Activated effector memory CD4-positive, alpha-beta T cell treated with Interleukin-2 at 50 U/mL for 16 hours (primary cell): ENCODE measurements at places on chromosomes 1 and 21.

DNA sequence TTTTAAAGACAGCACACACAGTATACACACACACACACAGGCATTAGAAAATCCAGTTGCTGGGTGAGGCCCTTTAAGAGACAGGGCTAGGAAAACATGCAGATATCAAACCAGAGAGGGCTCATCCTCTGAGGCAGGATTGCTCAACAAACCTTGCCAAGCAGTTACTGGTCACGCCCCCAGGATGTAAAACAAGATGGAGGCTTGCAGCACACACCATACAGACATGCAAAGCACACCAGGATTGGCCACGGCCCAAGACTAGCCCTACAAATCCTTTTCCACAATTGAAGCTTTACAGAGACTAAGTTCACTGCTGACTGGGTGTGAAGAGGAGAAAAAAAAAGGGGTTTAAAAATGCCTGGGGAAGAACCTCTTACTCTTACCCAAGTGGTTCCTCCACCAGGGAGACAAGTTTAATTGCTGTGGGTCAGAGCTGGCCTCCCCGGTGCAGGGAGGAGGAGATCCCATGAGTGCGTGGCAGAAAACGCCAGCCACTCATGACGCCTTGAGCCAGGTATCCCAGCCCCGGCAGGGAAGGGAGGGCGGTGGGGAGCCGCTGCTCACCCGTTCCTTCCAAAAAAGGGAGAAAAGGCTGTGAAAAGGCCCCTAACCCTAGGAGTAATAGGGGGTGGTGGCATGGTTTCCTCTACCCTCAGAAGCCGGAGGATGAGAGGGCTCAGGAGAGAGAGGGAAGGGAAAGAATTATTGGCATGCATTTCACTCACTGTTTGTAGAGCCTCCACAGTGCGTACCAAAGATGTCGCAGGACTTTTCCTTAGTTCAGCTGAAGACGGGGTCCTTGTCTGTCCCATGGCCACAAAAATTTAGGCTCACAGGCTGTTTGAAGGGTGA is 594.6 kb upstream of the ZP4 start:
- DNase-seq = no peak

- DNase-seq = no peak
These were observed 32.7 kb downstream of the ALG14 start for GRCh38 chr1:95040032-95040525.

DNA sequence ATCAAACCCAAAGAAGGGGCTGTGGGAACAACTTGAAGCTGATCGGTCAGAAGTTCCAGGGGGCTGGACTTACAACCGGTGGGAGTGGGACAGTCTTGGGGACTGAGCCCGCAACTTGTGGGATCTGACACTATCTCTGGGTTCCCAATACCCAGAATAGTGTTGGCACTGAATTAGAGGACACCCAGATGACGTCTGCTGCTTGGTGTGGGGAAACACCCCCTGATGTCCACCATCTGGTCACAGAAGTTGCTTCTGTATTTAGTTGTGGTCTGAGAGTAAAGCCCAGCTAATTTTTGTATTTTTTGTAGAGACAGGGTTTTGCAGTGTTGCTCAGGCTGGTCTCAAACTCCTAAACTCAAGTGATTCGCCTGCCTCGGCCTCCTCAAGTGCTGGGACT is 28.8 kb downstream of the SERBP1 start:
- DNase-seq = no peak

GRCh38 chr1:236214761-236215160 is 67.0 kb downstream of the ERO1B start:
- no peak for DNase-seq

GRCh38 chr1:217029281-217030157 is 306.3 kb upstream of the ESRRG start:
- DNase-seq = no peak

GRCh38 chr1:6591222-6591621 is 11.4 kb downstream of the ZBTB48 start:
- no peak for DNase-seq

- DNase-seq = peak; percentile 4
These were observed 27.7 kb upstream of the PTGFRN start for GRCh38 chr1:116881879-116882520.

DNA sequence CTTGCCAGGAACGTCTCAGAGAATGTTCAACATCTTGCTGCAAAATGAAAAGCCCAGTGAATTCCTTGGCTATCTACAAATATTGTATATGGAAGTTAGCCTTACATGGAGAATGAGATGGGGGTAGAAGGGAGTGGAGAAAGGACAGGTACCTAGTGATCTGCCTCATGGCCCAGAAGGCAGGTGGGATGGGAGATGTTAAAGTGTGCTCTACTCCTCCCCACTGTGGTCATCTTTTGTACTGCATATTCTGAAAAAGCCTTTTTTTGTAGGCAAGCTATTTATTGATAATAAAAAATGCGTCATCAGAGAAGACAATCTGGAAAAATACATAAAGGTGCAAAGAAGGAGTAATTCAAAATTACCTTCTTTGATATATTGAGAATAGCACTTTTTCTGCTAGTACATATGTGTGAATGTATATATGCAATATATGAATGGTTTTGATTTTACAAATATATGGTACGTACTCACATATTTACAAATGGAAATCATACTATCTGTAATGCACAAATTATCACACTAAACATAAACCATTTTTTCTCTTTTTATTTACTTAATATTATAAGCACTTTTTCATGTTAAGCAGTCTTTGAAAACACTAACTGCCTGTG is 19.1 kb upstream of the SLC5A9 start:
- DNase-seq = no peak

- DNase-seq = no peak
These were observed 84.9 kb downstream of the KIF14 start for GRCh38 chr1:200535605-200536004.

DNA sequence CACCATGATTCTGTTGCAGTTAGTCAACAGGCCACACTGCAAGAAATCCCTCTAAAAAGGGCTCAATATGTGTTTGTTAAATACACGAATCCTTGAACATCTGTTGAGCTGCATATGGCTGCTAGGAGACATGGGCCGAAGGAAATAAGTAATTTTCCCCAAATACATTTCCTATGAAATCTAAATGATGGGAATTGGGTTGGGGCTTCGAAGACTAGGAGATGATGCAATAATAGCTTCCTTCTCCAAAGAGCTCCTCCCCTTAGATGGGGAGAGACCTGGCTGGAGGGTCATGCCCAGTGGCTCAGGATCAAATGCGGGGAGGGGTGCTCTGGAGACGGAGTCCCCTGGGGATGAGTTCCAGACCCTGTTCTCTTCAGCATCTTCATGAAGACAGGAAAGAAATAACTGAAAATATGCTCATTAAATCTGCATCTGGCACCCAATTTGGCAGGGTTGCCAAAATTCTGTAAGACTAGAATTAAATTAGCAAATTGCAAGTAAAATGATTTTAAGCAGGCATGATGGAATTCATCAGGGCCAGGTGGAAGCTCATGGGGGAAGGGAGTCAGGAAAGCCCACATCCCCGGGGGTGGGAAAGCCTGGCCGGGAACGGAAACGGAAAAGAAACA is 165.0 kb upstream of the EDN2 start:
- no peak for DNase-seq

DNA sequence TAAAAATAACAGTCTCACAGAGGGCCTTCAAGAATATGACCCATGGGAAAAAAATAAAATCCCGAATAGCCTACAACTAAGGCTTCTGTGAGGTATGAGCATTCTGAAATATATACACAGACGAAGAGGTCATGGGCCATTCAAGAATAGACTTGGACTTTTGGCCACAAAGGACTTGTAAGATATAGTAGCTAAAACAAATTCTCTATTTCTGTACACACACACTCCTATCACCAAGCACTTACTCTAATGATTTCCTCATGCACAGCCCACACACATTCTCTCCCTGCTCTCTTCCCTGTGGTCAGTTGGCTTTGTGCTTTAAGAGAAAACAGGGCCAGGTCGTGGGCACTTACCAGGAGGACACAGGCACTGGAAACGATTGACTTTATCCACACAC is 69.7 kb upstream of the ADAM30 start:
- DNase-seq = no peak

DNA sequence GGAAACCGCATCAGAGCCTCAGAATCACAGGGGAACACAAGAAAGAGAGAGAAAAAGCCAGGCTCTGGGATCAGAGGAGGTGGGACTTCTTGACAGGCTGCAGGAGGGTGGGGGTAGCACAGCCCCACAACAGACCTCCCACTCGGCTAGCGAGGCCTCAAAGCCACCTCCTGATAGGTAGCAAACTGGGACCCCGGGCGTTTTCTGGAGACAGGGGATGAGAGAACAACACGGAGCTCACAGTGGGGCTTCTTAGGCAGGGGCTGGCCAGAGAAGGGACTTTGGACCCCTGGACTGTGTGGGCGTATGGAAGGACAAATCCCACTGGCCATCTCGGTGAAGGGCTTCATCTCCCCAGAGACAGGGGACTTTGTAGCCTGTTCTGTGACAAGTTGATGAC is 116.3 kb downstream of the AJAP1 start:
- no peak for DNase-seq

- no peak for DNase-seq
These were observed 62.3 kb downstream of the PTGS2 start for GRCh38 chr1:186617926-186618325.

GRCh38 chr1:230188826-230189225 is 121.8 kb downstream of the GALNT2 start:
- no peak for DNase-seq

DNA sequence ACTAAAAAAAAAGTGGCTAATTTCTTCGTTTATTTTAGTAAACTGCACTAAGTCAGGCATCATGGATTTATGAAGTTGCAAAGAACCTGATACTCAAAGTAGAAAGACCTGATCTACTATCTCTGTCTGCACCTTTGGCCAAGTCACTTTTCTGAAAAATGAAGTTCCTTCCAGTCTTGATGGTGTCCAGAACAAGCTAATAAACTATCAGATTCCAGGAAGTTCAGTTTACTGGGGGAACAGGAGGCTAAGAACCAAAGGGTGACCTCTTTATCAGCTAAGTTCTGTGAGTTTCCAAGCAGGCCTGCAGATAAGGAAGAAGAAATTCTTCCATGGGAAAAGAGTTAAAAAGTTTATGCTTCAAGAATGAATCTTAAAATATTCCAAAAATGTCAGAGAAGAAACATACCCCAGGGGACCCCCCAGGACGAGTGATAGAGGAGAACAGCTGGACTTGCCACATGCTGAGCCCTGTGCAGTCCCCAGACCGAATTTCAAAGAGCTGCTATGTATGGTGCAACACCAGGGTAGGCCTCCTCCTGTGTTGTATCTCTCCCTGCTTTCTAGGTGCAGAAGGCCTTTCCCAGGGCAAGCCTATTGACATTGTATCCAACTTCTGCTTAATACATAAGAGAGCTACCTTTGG is 72.8 kb upstream of the FGGY start:
- no peak for DNase-seq

DNA sequence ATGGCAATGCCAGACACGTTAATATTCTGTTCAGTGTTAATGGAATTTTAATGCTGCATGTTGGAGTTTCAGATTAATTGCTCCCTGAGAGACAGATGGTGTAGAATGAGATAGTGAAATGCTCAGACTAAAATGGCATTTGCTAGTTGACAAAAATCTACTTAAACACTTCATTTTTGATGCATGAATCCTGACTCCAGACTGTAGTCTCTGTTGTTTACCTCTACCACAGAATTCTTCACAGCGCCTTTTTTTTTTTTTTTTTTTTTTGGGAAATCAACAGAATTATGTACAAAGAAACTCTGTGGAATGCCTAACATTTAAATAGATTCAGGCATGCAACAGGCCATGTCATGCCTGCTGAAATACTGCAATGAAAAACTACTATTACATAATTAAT is 111.3 kb downstream of the PLPPR5 start:
- no peak for DNase-seq

DNA sequence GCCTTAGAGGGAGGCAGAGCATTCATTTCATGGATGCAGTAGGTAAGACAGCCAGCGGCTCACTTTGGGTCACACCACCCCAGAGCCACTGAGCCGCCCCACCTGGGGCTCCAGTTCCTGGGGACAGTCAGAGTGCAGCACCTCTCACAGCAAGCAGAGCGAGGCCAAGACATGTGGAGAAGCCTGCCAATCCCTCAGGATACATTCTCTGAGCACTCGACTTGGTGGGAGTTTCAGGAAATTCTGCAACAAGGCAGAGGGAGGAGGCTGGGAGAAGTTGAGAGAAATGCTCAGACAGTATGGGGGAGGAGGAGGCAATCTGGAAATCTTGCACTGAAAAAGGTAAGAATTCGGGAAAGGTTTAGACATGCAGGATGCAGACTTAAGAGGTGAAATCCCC is 60.8 kb upstream of the WLS start:
- no peak for DNase-seq

DNA sequence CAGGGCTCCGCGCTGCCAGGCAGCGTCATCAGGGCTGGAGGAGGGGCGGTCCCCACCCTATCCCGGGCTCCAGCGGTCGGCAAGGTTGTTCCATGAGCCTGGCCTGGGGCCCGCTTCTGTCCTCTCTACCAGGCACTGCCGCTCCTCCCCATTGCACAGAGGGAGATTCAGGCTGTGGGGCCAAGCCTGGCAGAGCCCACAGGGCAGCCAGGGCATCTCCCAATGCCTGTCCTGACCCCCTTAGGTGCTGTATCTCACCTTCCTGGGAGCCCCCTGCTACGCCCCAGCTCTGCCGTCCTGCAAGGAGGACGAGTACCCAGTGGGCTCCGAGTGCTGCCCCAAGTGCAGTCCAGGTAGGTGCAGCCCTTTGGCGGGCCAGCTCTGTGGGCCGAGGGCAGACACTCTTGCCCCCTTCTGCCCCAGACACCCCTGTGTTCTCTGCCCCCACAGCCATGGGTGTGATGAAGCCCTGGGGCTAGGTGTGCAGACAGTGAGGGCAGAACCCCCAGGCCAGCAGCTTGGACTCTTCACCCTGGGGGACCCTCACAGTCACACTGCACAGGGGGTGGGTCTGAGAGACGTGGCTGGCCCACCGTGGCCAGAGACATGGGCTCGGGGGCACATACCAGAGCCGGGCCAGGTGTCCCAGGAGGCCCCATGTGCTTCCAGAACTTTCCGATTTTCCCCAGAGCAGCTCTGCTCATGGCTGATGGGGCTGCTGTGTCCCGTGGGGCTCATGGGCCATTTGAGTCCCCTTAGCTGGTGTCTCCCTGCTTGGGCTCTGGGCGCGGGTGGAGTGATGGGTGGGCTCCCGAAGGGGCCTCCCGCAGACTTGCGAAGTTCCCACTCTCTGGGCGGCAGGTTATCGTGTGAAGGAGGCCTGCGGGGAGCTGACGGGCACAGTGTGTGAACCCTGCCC is 1.6 kb downstream of the TNFRSF14 start:
- DNase-seq = no peak

DNA sequence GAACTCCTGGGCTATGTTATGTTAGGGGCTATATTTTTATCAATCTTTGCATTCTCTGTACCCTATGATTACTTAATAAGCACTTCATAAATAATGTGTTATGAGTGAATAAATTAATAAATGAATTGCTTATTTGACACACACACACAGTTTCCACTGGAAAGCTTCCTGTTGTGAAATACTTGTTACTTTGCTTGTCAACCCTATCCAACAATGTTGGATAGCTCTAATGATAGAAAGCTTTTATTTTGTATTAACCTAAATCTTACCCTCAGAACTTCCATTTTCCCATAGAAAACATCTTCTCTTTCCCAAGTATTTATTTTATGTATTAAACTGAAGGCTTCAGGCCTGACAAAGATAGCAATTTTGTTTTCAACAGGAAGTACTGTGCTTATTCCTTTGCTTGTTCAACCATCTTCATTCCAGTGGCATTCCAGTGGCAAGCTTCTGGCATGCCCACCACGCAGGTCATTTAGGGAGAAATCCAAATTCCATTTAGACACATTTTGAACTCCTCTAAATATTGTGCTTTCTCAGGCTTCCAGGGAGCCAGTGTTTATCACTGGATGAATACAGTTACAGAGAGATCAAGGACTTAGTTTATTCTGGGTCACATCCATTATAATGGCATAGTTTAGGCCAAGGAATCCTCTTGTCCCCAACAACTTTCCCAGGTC is 134.4 kb downstream of the TGFB2 start:
- no peak for DNase-seq
